ENCODE measurements at places on chromosomes 1 and 21. TPM values are rescaled to one million over a fixed set of nuclear protein-coding genes. Genes with fewer than 3 reads are reported as not detected.

DNA sequence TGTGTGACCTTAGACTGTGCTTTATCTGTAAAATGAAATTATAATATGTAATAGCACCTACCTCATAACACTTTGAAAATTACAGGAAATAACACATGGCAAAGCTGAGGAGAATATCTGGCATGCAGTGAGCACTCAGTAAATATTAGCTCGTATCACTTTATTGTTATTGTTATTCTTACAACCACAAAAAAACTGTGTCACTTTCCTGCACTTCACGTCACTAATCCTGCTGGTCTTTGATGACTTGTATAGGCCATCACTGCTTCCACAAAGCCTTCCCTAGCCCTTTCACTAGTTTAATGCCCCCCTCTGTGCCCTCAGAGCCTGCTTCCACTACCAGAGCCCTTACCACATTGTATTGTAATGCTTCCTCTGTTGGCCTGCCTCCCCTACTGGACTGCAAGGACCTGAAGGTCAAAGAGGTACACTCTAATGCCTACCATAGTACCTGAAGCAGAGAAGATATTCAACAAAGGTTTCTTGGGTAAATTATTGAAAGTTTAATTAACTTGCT lies 231.6 kb downstream of the NFIA start:
- no peak for DNase-seq

DNA sequence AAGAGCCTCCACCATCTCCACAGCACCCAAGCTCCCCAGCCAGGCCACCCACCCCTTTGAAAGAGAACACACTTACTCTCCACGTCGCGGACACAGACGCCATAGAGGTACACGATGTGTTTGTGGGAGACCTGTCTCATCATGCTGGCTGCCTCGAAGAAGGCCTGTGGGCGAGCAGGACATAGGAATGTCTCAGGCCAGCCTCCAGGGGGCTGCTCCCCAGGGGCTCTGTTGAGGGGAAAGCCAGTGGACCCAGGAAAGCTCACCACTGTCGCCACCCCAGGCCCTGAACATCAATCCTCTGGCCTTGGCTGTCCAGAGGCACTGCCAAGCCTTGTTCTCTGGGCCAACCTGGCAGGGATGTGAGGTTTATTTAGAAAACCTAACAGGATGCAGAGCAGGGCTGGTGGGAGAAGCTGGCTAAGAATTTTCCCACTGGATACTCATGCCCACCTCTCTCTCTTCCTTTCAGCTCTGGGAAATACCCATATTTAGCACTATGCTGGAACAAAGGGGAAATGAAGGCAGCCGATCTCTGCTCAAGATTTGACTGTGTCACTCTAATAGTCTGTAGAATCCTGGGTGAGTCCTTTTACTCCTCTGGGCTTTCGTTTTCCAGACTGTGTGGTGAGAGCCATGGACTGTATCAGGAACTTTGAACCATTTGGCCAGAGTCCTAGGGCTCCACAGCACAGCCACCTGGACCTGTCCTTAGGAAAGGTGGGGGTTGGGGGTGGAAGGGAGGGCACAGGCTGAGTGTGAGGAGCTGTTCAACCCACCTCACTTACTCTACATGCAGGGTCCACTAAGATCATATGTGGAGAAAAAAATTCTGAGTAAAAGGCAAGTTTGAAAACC lies 101.9 kb downstream of the RAVER2 start:
- DNase-seq, result no peak

GRCh38 chr1:214360525-214361164 lies 79.7 kb downstream of the SMYD2 start:
- DNase-seq, result no peak

- no peak for DNase-seq
Measured at GRCh38 chr1:2476061-2476999, at the start of gene PLCH2. TSS of gene PLCH2 (plus strand) at chr1:2476289. CDS start at chr1:2476589, 300 bp downstream.

Gene TNFRSF8
- 13.7 TPM for total RNA-seq

Gene S100A7A
- not detected for total RNA-seq

Gene ETV3L
- not detected for total RNA-seq

DNA sequence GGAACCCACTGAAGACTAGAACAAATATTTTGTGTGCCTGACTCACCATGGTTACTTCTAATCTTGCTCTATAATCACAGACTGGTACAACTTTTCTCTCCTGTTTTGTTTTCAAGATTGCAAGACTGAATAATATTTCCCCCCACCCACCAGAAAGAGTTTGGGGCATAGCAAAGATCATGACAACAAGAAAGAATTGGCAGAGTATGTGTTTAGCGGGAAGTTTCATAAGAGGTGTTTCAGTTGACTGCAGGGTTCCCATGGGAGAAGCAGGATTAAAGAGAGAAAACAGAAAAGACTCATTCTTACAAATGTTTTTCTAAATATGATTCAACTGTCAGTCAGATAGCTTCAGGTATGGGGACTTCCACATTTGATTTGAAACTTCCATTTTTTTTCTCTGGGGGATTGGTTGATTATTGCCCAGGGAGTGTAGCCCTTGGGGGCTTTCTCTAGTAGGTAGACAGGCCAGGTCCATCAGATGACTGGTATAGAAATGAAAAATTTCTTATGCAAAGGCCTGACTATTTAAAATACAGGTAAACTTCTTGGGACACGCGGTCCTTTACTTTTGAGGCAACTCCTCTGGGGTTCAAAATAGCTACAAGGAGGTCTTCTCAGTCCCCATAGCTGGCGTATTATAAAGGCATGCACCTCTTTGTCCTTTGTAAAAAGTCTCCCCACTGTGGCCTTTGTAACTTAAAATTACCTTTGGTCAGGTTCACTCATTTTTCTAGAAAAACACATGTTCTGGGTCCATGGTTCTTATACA lies 13.9 kb downstream of the OR14I1 start:
- no peak for DNase-seq
